Activated naive CD4-positive, alpha-beta T cell treated with anti-CD3 and anti-CD28 coated beads, Interleukin-2, amount 50 U/mL, for 16 hours (primary cell): ENCODE measurements at places on chromosomes 2 and 18.

DNA sequence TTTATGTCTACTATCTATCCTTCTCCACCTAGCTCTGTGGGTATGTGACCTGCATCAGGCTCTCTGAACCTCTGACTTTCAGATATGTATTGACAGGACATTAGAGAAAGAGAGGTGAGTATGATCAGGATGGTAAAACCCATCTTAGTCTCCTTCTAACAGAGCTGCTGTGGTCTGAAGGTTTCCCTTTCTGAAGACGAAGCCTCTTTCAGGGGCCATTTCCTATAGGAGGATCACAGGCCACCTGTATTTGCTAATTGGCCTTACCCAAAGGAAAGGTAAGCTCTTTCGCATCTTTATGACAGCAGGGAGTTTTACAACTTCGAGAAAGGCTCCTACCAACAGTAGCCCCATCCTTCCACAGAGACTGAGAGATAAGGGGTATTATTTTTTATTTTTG is 442.9 kb downstream of the KCNJ3 start:
- DNase-seq = no peak

- DNase-seq = no peak
Observed at GRCh38 chr2:101386599-101387150, 628 bp downstream of the CREG2 start.

DNA sequence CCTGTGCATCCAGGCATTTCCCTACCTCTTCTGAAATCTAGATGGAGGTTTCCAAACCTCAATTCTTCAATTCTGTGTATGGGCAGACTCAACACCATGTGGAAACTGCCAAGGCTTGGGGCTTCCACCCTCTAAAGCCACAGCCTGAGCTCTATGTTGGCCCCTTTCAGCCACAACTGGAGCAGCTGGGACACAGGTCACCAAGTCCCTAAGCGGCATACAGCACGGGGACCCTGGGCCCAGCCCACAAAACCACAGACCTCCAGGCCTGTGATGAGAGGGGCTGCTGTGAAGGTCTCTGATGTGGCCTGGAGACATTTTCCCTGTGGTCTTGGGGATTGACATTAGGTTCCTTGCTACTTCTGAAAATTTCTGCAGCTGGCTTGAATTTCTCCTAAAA is 255.4 kb downstream of the TDRD15 start:
- no peak for DNase-seq

- DNase-seq = no peak
Observed at GRCh38 chr18:44602380-44602779, 78.3 kb upstream of the SETBP1 start.

DNA sequence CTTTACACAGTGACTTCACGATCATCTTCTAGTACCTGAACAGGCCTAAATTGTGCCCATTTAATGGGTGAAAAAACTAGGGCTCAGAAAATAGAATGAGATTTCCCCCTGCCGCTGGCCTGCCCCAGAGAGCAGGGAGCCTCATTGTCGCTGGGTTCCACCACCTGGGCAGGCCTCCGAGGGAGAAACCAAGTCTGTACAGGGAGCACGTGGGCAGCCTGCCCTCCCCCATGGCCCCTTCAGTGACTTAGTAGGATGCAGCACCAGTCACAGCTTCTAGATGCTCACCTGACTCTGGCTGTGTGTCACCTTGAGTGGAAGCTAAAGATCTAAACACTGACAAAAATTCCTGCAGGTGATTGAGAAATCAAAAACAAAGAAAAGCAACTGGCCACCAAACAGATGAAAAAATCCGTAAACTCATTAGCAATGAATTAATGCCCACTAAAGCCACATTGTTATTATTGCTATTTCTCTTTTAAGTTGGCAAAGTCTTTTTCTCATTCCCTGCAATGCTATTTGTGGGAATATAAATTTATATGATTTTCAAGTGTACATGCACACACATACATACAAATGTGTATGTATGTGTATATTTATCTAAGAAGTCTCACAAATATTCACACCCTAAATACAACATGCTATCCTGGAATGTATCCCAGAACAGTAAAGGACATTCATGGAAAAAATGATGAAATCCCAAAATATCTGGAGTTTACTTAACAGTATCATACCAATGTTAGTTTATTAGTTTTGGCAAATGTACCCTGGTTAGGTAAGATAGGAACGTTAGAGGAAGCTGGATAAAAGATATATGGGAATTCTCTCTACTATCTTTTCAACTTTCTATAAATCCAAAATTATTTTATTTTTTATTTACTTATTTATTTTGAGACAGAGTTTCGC is 18.7 kb upstream of the ASPRV1 start:
- DNase-seq = no peak

GRCh38 chr18:69257861-69258458 is 142.7 kb upstream of the DOK6 start:
- no peak for DNase-seq

GRCh38 chr2:237889811-237890210 is 30.4 kb downstream of the RAMP1 start:
- no peak for DNase-seq

DNA sequence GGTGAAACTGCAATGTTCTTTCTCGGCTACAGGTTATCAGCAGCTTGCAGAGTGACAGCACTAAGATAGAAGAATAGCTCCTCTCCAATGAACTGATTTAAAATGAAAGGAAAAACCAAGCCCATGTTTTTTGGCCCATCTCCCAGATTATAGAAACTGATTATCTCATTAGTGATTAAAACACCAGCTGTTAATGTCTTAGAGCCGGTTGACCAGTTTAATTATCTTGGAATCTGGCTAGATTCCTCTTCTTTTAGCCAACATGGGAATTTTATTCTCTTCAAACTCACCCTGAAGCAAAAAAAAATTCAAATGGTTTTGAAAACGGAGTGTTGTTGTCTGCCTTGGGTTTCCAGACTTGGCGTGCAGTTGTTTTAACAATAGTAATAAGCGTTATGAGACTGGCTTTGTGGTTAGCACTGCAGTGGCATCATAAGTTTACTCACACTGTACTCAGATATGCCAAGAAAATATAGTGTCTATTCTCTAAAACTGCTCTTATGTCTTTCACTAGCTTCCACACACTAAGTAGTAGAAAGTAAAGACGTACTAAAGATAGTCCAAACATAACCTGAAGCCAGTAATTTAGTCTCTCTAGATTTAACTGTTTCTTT is 665.3 kb downstream of the STK39 start:
- no peak for DNase-seq
